ENCODE measurements at places on chromosomes 11 and 22.

DNA sequence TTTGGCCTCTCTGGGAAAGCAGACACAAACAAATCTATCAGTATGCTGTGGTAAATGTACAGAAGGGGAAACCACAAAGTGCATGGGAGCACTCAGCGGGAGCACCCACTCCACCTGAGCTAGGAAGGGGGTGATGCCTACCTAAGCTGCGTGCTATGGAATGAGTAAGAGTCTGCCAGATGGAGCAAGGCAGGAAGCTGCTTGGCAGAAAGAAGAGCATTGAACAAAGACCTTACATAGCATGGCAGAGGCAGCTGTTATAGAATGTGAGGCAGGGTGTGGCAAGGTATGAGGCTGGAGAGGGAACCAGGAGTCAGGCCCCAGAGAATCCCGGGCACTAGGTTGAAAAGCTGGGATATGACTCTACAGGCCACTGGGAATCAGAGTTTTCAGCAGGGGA is 13.8 kb upstream of the MTFP1 start:
- no peak for DNase-seq

DNA sequence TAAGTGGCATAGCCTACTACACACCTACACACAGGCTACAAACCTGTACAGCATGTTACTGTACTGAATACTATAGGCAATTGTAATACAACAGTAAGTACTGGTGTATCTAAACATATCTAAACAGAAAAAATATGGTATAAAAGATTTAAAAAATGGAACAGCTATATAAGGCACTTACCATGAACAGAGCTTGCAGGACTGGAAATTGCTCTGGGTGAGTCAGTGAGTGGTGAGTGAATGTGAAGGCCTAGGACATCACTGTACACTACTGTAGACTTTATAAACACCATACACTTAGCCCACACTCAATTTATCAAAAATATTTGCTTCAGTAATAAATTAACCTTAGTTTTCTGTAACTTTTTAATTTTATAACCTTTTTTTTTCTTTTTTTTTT is 24.7 kb downstream of the PAMR1 start:
- DNase-seq: no peak

GRCh38 chr11:468036-468435 is 18.0 kb downstream of the PTDSS2 start:
- no peak for DNase-seq

DNA sequence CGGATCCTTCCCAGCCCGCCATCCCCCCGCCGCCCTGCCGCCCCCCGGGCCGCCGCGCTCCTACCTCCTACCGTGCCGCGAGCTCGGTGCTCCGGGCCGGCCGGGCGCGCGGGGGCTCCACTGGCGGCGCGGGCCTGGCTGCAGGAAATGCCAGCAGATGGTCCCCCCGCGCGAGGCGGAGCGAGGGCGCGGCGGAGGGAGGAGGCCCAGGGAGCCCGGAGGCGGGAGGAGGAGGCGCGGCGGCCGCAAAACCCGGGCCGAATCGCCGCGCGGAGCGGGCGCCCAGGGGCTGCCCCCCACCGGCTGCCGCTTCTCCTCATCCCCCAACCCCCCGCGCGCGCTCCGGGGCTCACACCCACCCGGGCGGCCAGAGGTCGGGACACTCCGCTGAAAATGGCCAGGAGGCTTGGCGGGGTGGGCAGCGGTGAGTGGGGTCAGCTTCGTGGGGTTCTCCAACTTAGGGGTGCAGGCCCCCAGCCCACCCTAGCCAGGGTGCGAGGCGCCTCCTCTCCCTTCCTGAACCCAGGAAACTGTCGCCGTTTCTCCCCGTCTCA is at the start of gene OSBPL5:
Gene OSBPL5 (minus strand): TSS at position 159 of the 554 bp plus-strand sequence. CDS start 36,162 bp downstream, outside the sequence.
- DNase-seq: peak; percentile 76

GRCh38 chr11:46238078-46238966 is 39.1 kb upstream of the CREB3L1 start:
- DNase-seq: peak; percentile 45

DNA sequence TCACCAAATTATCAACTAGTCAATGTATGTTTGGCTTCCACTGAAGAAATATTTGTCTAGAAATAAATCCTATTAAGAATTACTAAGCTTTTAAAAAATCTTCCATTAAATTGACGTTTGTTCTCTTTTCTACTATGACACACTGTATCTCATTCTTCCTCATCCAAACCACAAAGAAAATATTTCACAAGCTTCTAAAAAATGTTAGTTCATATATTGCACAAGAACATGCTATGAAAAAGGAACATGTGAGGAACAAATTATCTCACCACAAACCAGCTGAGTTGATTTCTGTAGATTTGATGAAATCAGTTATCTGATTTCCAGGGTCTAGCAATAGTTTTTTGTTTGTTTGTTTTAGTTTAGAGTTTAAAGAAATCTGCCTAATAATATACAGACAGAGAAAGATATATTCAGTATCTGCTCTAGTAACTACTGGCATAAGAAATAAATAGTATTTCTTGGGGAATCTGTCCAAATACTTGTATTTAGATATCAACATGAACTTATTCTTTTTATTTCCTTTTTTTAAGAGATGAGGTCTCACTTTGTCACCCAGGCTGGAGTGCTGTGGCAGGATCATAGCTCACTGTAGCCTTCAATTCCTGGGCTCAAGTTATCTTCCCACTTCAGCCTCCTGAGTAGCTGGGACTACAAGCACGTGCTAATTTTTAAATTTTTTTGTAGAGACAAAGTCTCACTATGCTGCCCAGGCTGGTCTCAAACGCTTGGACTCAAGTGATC is 161.7 kb downstream of the ATG16L2 start:
- DNase-seq: no peak
